ENCODE measurements at places on chromosomes 4 and X.
A peak's percentile ranks its signal among the peaks of the same experiment; 100 is the strongest.

DNA sequence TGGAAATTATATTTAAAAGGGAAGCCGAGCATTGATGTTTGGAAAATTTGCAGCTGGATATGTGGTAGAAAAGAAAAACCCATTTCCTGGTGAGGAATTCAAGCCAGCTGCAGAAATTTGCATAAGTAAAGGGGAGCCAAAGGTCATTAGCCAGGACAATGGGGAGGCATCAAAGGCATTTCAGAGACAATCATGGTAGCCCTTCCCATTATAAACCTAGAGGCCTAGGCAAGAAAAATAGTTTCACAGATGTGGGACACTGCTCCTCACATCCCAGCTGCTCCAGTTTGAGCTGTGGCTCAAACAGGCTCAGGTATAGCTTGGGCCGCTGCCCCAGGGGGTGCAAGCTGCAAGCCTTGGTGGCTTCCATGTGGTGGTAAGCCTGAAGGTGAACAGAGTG lies 35.8 kb downstream of the NAP1L3 start:
- no peak for DNase-seq

- no peak for DNase-seq
Observed at GRCh38 chr4:40506492-40506891, 123.2 kb downstream of the RBM47 start.

GRCh38 chr4:6290769-6291547 lies 21.3 kb downstream of the WFS1 start:
- DNase-seq, result no peak

DNA sequence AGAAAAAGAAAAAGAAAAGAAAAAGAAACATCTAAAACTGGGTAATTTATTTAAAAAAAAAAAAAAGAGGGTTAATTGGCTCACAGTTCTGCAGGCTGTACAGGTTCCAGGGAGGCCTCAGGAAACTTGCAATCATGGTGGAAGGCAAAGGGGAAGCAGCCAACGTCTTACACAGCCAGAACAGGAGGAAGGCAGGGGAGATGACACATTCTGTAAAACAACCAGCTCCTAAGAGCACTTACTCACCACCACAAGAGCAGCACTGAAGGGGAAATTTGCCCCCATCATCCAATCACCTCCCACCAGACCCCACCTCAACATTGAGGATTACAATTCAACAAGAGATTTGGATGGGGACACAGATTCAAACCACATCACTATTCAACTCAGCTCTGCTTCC lies 36.8 kb upstream of the TMEM184C start:
- no peak for DNase-seq

- no peak for DNase-seq
Observed at GRCh38 chrX:128458888-128459287, 406.7 kb upstream of the ACTRT1 start.

- DNase-seq, result no peak
Observed at GRCh38 chr4:107647591-107647990, 72.4 kb downstream of the PAPSS1 start.

GRCh38 chrX:18537068-18537467 lies 111.7 kb downstream of the CDKL5 start:
- DNase-seq, result no peak

- DNase-seq, result no peak
Observed at GRCh38 chr4:52915730-52916300, 53.7 kb downstream of the RASL11B start.

DNA sequence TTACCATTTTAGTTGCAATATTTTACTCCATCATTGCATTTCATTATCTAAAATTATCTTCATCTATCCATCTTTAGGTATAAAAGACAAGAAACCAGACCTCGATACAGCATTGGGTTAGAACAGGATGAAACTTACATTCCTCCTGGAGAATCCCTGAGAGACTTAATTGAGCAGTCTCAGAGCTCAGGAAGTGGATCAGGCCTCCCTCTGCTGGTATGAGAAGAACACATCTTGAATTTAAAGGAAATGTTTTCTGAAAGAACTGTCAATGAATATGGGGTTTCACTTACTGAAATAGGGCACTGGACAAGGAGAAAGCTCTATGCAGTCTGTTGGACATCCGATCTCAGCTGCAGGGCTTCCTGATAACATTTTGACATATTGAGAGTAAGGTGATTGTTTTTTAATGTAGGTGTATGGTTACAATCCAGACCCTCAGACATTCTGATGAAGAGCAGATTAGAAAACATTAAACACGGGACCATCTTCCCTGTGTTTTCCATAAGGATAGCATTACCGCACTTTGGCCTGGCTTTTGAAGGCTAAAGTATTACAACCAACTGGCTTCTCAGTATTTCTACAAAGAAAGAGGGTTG lies 367.2 kb downstream of the BMPR1B start:
- peak; percentile 1 for DNase-seq

GRCh38 chr4:158873795-158874401 lies 105.1 kb downstream of the FNIP2 start:
- no peak for DNase-seq

- no peak for DNase-seq
Observed at GRCh38 chr4:158529505-158529904, 7.8 kb downstream of the RXFP1 start.

DNA sequence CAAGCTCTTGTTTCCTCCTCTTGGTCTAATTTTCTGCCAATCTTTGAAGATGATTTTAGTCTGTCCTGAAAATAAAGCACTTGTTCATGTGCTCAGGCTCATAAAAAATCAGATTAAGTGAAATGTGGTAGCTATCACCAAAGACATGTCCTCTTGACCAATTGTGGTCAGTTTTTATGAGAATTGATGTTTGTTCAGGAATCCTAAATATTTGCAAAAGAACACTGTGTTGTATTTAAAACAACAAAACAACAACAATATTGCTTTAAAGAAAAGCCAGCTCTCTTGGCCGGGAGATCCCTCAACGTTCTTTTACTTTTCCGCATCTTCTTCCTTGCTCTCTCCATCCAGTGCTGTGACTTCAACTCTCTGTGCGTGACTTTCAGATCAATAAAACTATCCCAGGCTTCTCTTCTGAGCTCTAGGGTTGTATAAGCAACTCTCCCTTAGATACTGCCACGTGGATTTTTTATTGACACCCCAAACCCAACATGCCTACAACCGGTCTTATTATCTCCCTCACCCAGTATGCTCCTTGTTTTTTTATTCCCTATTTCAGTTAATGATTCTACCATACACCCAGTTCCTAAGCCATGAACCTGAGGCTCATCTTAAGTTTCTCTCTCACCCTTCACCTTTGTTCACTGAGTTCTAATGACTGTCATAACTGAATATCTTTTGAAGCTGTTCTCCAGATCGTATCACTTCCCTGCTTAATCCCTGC lies 309.9 kb downstream of the ARHGAP10 start:
- DNase-seq, result no peak

- DNase-seq, result no peak
Observed at GRCh38 chrX:115525486-115525885, 35.5 kb upstream of the PLS3 start.
